ENCODE measurements at places on chromosomes 7 and 10. TPM values are rescaled to one million over a fixed set of nuclear protein-coding genes. Genes with fewer than 3 reads are reported as not detected.

The MYH16 gene
- total RNA-seq = 0.51 TPM

DNA sequence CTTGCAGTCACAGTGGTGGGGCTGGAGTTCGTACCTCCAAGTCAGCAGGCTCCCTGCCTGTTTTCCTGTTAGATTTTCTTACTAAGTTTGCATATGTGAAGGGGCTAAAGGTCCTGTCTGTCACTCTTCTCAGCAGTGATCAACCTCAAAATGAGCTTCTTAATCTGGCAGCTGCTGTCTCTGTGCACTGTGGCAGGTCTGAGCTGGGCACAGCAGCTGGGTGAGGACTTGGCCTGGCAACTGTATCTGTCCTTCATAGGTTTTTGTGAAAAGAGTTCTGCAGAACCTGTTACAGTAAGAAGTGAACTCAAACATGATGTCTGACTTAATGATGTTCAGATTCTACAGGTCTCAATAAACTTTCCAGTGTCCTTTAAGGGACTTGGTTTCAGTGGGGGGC is 31.3 kb upstream of the GJD4 start:
- no peak for DNase-seq

The FOXI2 gene
- not detected for total RNA-seq

GRCh38 chr10:60429084-60429849 is 39.6 kb upstream of the ANK3 start:
- no peak for DNase-seq

The DENND2A gene
- total RNA-seq = 5.4 TPM

The PNLIPRP3 gene
- 0.17 TPM for total RNA-seq

- peak; percentile 11 for DNase-seq
Measured at GRCh38 chr7:124171068-124171467, 138.2 kb upstream of the TMEM229A start.

GRCh38 chr10:124003481-124003870 is 89.9 kb downstream of the CHST15 start:
- no peak for DNase-seq

DNA sequence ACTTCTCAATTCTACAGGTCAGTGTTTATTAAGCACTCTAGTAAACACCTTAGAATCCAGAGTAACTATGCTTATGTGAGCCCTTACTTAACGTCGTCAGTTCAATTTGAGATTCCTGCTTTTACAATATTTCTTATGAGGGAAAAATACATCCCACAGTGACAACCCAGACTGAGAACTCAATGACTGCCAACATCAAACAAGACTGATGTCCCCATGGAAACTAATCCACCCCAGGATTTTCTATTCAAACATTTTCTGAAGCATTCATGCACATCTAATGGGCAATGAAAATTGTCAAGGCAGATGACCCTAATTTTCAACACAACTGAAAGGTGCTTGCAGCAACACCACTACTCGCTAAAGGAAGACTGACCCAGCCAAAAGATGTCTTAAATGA is 67.0 kb downstream of the ATE1 start:
- no peak for DNase-seq

The MSMB gene
- not detected for total RNA-seq

DNA sequence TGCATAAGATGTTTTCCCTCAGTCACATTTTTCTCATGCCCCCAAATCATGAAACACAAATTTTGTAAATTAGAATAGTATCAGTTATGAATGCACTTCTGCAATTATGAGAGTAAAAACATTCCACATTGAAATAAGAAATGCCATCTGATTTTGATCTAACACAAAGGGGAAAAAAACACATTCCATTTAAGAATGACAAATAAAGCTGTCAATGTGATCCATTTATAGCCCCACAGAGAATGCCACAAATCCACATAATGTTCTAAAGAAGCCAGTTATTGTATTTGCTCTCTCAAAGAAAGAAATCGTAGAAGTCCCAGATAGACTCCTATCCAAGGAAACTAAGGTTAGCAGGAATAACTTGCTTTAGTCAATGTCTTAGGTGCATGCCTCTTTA is 48.7 kb upstream of the RHOBTB1 start:
- no peak for DNase-seq

The TUBAL3 gene
- 0.23 TPM for total RNA-seq

DNA sequence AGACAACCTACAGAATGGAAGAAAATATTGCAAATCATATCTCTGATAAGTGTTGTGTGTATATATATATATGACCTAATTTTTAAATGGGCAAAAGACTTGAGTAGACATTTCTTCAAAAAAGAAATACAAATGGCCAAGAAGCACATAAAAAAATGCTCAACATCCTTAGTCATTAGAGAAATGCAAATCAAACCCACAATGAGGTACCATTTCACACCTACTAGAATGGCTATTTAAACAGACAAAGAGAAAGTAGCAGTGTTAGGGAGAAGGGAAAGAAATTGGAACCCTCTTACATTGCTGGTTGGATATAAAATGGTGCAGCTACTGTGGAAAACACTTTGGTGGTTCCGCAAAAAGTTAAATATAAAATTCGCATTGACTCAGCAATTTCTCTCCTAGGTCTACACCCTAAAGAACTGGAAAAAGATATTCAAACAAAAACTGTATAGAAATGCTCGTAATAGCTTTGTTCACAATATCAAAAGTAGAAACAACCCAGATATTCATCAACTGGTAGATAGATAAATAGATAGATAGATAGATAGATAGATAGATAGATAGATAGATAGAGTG is 16.3 kb downstream of the ACSL5 start:
- DNase-seq = no peak

- DNase-seq = no peak
Measured at GRCh38 chr7:55427800-55428199, 62.7 kb downstream of the LANCL2 start.

DNA sequence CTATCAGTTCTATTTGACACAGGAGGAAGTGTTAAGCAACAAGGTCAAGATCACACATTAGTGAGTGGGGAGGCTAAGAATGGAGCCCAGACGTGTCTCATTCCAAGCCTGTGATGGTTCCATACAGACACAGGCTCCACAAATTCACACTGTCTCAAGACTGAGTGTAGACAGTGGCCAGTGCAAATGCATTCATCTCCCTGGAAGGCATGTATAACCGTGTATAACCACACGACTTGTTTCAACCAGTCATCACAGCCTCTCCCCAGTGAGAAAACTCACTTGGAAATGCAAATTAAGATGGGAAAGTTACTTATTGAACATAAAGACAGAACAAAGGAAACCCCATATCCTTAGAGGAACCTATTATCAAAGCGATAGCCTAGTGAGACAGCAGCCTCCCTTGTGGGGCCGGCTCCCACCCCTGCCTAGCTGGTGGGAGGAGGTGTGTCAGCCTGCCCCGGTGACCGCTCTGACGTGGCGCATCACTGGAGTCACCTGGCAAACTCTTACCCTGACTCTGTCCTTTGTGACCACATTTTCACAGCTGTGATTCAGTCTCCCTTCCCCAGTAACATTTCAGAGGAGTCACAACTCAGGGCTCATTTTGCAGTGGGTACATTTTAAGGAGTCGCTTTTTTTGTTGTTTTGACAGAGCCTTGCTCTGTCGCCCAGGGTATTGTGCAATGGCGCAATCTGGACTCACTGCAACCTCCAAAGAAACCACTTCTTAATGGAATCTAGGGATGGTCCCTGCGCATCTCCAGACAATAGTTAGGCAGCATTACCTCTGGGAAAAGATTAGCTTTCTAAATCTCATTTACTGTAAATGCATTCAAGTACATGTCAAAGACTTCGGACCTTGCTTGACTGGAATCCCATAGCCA is 126.6 kb upstream of the PARD3 start:
- DNase-seq = peak; percentile 11

The AZGP1 gene
- total RNA-seq = 0.74 TPM

The UNCX gene
- total RNA-seq = not detected

The POLR3A gene
- total RNA-seq = 15.0 TPM

The PDE6C gene
- total RNA-seq = not detected

- peak; percentile 36 for DNase-seq
Measured at GRCh38 chr7:42170724-42171123, 66.3 kb downstream of the GLI3 start.

The PLCE1 gene
- total RNA-seq = 2.5 TPM

The DPP6 gene
- total RNA-seq = 0.24 TPM

DNA sequence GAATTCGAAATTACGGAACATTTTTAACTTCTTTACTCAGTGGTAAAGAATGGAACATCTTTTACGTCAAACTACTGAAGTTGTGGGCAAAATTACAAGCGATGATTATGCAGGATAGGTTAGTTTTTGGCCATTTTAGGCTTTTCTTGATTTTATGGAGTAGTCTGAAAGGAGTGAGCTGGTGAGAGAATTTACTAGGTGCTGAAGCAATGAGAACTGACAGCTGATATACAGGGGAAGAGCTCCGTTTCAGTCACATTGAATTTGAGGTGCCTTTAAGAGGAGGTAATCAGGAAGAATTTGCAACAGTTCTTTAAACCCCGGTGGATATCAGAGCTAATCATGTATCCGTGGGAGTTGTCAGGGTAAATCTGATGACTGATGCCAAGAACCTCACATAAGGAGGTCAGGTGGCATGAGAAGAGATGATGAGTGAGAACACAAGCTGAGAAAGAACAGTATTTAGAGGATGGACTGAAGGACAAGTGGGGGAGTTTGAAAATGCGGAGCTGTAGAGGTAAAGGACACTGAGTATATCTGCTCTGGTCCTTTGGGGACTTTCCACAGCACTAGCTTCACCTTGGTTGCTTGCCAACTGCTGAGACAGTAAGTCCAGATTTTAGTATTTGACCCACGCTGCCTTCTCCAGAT is 104.3 kb downstream of the AHR start:
- no peak for DNase-seq

DNA sequence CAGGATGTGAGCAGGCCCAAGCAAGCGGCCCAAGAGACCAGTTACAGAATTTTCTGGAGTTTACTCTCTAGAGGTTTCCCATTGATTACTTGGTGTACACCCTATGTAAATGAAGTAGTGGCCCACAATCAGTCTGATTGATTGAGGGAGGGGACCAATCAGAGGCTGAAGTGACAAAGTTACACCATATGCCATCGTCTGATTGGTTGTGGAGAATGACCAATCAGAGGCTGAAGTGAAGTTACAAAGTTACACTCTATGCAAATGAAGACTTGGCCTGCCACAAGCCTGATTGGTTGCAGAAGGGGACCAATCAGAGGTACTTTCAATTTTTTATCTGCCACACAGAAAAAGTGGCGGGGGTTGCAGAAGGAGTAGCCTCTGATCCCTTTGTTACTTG is 83.7 kb downstream of the KIF20B start:
- DNase-seq = peak; percentile 2

GRCh38 chr7:139241258-139241657 is 10.2 kb downstream of the UBN2 start:
- no peak for DNase-seq

DNA sequence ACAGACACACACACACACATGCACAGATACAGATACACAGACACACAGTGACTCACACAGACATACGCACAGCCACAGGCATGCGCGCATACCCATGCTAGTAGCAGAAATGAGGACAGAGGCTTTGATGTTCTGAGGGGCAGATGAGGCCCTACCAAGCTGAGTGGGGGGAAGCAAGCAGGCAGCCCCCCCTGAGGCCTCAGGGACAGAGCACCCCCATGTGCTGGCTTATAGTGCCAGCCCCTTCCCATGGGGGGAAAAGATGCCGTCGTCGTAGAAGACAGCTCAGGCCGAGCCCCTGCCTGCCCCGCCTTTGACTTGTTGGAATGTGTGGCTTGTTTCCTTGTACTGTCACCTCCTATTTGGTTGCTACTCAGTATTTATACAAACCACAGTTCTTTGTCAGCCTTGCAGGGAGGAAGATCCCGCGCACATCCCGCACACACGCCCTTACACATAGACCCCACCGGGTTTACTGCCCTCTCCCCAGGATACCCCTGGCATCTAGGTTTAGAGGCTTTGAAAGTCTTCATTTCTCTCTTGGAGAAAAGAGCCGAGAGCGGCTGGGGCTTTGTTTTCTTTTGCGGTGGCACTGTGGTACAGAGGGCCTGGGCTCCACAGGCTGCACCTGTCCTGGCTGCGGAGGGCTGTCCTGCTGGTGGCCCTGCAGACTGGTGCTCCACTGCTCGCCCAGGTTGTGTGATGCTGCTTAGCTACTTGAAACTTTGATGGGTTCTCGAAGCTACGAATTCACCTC is 112.5 kb downstream of the DOCK1 start:
- DNase-seq = no peak

Measured in Daoy (cell line).